ENCODE measurements at places on chromosomes 7 and 10.

DNA sequence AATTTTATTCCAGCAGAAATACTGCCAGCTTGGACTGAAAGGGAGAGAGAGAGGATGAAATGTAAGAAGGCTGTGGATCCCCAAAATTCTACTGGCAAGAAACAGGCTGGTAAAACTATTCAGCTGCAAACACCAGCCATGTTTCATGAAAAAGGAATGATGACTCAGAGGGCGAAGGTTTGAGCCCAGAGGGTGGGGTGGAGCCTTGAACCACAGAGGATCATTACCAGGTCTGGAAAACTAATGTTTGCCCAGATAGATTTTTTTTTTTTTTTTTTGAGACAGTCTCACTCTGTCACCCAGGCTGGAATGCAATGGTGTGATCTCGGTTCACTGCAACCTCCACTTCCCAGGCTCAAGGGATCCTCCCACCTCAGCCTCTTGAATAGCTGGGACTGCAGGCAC is 41.7 kb upstream of the NRF1 start:
- DNase-seq = no peak

- DNase-seq = peak; percentile 20
These were observed 68.0 kb upstream of the SAMD8 start for GRCh38 chr10:75043256-75044131.

- DNase-seq = peak; percentile 15
These were observed 1.0 kb downstream of the CDK6 start for GRCh38 chr7:92835261-92835850.

GRCh38 chr10:3192856-3193635 is 20.5 kb upstream of the PITRM1 start:
- peak; percentile 54 for DNase-seq

DNA sequence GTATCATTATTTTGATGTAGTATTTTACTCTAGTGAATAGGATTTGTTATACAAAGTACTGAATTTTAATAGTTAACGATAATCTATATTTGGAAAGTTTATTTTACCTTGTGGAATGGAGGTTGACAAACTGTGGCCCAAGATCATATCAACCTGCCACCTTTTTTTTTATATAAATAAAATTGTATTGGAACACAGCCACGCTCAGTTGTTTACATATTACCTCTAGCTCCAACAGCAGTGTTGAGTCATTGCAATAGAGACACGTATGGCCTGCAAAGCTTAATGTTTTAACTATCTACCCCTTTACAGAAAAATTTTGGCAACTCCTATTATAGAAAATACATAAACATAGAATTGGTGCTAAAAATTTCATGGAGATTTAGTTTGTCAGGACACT is 239.3 kb downstream of the THSD7A start:
- no peak for DNase-seq

GRCh38 chr10:51047857-51048256 is 26.4 kb upstream of the PRKG1 start:
- no peak for DNase-seq

GRCh38 chr7:2175514-2175913 is 57.2 kb downstream of the MAD1L1 start:
- DNase-seq = no peak

GRCh38 chr10:114024876-114025610 is 18.6 kb upstream of the ADRB1 start:
- no peak for DNase-seq

GRCh38 chr7:101154693-101155102 is 422 bp downstream of the AP1S1 start:
- no peak for DNase-seq

GRCh38 chr7:157495594-157495993 is 158.8 kb downstream of the DNAJB6 start:
- DNase-seq = no peak

DNA sequence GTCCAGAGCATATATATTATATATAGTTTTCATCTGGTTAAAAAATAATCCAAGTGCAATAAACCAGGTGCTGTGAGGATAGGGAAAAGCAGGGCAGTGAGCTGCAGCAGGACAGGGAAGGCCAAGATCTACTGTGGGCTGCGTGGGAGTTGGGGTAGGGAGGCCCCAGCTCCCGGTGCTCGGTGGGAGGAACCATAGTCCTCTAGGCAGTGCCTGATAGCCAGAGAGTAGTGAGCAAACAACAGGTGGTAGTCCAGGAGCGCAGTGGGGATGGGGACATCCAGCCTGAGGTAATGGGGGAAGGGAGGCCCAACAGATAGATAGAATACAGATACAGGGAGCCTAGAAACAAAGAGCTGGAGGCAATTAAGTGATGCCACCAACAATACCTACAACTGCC is 4.1 kb upstream of the BMPR1A start:
- no peak for DNase-seq

DNA sequence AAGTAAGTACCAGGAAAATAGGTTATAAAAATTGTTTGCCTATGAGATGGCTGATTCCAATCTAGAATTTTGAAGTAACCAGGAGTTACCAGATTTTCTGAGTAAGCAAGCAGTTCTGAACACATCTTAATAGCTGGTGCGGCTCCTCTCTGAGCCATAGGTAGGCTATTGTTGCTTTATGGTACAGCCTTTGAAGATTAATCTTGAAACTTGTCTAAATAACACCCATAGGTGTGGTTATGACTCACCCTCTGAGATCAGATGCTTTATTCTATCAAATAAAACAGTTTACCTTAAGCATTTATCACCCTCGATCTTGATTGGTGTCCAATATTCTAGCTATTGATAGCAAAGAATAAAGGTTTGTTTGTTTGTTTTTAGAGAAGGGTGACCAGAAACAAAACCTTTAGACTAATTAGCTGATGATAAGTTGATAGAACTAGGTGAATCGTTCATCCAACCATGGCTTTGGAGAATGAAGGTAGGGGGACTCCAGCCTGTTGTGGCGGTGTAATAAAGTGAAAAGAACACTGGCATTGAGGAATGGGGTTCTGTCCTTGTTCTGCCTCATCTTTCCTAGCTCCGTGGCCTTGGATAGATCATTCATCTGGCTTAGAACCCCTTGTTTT is 72.2 kb downstream of the VTI1A start:
- DNase-seq = peak; percentile 13

DNA sequence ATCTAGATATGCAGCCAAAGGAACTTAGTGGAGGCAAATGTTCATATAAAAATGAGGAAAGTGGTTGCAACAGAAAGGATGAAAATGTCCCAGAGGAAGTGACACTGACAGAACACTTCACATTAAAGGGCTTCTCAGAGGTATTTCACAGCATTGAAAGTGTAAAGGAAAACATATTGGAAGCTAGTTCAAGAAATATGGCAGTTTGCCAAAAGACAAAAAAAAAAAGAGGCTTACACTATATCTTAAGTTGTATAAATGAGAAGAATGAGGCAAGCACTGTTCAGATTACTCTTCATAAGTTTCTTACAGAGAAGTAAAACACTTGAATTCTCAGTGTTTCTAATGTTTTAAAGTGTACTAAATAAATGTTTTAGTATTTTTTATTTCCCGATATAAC is 20.1 kb downstream of the RUNDC3B start:
- DNase-seq = no peak

- no peak for DNase-seq
These were observed 80.7 kb upstream of the CHST15 start for GRCh38 chr10:124174071-124174566.

DNA sequence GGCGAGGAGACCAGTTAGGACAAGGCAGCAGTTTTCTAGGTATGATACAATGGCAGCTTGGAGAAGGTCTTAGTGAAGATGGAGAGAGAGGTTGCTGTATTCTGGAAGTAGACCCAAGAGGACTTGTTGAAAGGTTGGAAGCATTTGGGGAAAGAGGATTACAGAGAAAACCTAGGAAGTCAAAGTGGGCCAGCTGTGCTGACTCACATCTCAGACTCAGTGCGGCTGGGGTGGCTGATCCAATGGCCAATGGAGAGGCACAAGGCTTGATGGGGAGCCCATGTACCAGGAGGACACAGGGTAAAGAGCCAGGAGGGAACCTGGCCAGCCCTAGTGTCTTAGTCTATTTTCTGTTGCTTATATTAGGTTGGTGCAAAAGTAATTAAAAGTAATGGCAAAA is 194.5 kb upstream of the GALNT17 start:
- no peak for DNase-seq

DNA sequence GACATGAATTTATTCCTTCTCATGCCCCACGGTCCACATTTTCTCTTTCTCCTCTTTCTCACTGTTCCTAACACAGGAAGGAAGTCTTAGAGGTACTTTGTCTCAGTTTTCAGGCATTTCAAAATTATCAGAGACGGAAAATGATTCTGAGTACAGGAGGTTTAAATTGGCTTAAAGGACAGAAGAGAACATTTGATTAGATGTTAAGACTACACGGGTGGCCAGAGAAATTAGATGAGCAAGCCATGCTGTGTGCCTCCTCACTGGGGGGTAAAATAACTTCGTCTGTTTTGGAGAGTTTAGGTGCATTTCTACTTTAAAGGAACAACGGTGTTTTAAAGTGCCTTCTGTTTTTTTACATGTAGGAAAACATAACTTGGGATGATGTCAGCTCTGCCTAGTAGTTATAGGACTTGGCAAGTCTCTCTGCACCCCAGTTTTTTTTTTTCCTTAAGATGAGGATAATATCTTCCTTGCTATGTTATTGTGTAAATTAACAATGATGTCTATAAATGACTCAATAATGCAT is 66.9 kb downstream of the MCMBP start:
- no peak for DNase-seq

DNA sequence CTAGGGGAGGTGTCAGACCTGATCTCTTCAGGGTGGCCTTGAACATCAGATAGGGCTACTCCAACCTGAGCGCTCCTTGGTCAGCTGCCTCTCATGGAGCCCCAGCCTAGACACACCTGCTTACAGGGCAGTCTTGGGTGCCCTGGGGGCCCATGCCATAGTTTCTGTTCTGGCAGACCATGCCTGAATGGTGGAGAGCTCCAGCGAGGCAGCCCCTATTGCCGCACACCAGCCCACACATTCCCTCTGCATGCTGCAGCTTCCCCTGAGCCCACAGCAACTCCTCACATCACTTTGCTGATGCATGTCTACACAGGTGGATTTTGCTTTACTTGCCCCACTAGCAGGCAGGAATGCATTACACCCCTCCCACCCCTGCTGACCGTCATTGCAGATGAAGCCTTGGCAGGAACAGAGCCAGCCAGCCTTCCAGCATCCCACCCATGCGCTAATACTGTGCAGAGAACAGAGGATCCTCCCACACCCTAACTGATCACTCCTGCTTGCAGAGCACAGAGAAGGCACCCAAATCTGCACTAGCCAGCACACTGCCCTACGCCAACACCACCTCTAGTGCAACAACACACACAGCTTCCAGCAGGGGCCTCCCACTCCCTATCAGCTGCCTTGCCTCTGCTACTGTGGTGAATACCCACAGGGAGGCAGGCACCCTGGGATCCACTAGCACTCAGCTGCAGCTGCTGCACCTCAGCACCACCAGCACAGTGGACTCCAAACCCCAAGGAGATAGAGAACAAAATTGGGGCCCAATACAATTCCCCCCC is 43.0 kb upstream of the GRM3 start:
- DNase-seq = no peak

Data from CD4-positive, CD25-positive, alpha-beta regulatory T cell (primary cell).